ENCODE measurements at places on chromosomes 11 and 22.
A peak's percentile ranks its signal among the peaks of the same experiment; 100 is the strongest.

DNA sequence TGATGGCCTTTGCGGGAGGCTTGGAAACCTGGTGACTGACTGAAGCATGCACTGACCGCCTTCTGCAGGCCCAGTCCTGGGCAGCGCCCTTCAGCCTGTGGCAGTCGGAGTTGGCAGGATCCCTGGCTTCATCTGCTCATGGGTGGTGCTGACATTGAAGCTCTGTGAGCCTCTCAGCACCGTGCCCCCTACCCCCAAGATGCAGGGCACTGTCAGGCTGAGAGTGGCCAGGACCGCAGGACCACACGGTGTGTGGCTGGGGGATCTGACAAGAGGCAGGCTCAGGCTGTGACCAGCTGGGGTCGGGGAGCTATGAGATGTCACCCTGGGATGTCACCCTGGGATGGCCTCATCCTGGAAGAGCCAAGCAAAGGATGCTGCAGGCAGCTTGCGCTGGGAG, 32.7 kb downstream of the TBC1D22A start:
- DNase-seq = no peak

- no peak for DNase-seq
Measured at GRCh38 chr11:46363031-46363407, 15.8 kb downstream of the DGKZ start.

DNA sequence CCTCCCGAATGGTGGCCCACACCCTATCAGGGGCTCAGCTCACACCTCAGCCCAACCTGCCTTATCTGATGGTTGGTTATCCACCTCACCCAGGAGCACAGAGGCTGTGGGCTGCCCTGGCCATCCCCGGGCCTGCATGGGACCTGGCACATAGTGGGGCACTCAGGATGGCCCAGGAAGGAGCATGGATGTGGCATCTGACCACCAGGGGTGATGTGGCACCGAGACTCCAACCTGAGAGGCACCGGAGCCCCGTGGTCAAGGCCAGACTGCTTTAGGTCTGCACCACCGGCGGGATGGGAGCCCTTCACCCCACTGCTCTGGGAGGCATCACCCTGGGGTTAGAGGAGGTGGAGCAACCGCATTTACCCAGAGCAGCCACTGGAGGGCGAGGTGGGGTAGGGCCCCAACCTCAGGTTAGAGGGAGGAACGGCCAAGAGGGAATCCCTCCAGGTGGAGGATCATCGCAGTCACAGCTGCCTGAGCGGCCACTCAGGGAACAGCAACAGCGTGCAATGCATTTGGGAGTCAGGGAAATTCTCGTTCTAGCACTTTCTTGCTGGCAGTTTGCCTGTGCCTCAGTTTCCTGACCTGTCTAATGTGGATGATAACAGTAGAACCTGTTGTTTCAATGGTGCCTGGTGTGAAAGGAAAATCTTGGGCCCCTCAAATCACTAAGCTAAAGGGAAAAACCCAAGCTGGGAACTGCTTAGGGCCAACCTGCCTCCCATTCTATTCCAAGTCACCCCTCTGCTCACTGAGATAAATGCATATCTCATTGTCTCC, 52.9 kb upstream of the CARS1 start:
- DNase-seq = peak; percentile 24

DNA sequence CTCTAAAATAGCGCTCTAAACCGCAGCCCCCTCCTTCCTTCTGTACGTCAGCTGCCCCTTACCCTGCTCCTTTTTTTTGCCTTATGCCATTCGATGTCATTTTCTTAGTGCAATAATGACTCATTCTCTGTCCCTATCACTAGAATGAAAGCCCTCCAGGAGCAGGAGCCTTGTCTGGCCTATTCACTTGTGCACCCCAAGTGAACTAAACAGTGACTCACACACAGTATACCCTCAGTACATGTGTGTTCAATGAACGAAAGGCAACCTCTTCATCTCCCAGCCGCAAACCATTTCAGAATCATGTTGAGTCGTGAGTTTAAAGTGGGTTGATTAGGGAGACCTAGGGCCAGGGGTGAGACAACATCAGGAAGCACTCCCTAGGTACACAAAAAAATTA, 50.7 kb upstream of the SPATA19 start:
- no peak for DNase-seq

- no peak for DNase-seq
Measured at GRCh38 chr11:75924966-75925784, 110.2 kb downstream of the UVRAG start.

DNA sequence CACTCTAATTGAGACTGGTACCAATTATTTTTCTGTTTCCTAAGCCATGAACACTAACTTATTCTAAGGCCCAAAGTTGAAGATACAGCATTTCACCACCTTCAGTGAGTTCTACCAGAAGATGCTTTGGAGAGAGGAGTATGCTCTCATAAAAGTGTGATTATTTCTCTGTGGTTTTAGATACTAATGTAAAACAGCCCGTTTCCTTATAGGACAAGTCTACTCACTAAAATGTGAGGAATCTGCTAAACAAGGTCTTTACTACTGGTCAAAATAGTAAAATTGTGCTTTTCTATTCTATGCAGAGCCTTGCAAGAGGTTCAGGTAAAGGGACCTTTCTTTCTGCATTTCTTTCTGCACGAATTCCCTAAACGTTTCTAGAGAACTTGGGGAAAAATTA, 2.4 kb downstream of the LGR4 start:
- no peak for DNase-seq

Measured in activated CD4-positive, alpha-beta T cell treated with anti-CD3 and anti-CD28 coated beads, Interleukin-2, amount 50 U/mL, for 1 hour (primary cell).